Cortex of kidney (tissue), 1 donor: ENCODE measurements at places on chromosomes 1 and 21.

- no peak for DNase-seq
Observed at GRCh38 chr1:183896466-183897048, 91.6 kb downstream of the RGL1 start.

GRCh38 chr1:212457740-212458338, 25.1 kb downstream of the NENF start:
- DNase-seq = no peak

GRCh38 chr21:37767984-37768383, 148.3 kb downstream of the KCNJ6 start:
- DNase-seq = no peak

DNA sequence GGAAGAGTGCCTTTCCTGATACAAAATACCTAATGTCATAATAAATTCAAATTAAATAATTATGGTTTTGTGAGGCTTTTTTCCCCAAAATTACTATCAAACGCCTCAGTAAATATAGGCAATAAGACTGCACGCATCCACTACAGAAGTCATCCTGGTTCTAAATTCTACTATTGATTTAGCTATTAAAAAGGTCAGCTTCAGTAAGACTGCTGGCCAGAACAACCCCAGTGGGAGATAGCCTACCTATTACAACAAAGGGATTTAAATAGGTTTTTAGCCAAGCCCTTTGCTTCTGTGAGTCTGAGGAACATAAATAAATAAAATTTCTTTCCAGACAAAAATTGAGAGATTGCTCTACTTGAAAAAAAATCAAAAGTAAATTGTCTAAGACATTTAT, 132.1 kb downstream of the PLPPR4 start:
- DNase-seq = no peak
